ENCODE measurements at places on chromosomes 2 and 18.

- H3K4me1 ChIP-seq, result no peaks in the 10 kb centered on the region
- H3K4me3 ChIP-seq, result no peak overlapping the region
- H3K27me3 ChIP-seq, result no peaks in the 10 kb centered on the region
- DNase-seq, result no peak
- H3K36me3 ChIP-seq, result no peaks in the 10 kb centered on the region
These were observed 238.2 kb downstream of the SATB2 start for GRCh38 chr2:199219551-199219950.

- peaks cover 8% of the 10 kb centered on the region for H3K4me1 ChIP-seq
- H3K4me3 ChIP-seq, result no peak overlapping the region
- no peak overlapping the region for H3K27ac ChIP-seq
- DNase-seq, result no peak
- H3K36me3 ChIP-seq, result no peaks in the 10 kb centered on the region
These were observed 144.8 kb upstream of the GLI2 start for GRCh38 chr2:120590841-120591240.

DNA sequence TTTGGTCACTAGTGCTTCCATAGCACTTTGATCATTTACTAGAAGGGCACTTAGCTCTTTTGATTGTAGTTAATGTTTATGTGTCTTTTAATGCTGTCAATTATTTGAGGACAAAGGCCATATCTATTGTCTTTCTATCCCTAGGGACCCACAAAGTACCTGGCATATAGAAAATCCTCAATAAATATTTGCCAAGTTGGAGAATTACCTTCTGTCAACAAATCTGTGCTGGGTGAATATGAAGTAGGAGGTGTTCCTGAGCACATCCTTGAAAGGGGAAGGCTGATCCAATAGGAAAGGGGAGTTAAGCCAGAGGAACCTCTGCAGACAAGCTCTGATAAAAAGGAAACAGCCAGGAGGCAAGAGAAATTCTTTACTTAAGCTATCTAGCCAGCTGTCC is 8.2 kb downstream of the DPP4 start:
- peaks cover 53% of the 10 kb centered on the region for H3K4me1 ChIP-seq
- no peak overlapping the region for H3K4me3 ChIP-seq
- peaks cover 13% of the 10 kb centered on the region for H3K36me3 ChIP-seq
- H3K27ac ChIP-seq, result no peak overlapping the region

- DNase-seq, result no peak
- peaks cover 7% of the 10 kb centered on the region for H3K27me3 ChIP-seq
- H3K36me3 ChIP-seq, result no peaks in the 10 kb centered on the region
- H3K4me3 ChIP-seq, result no peak overlapping the region
- no peaks in the 10 kb centered on the region for H3K4me1 ChIP-seq
These were observed 331.6 kb downstream of the DYSF start for GRCh38 chr2:71784734-71785511.

- peak; percentile 56 for DNase-seq
- no peaks in the 10 kb centered on the region for H3K27me3 ChIP-seq
- no peaks in the 10 kb centered on the region for H3K36me3 ChIP-seq
- H3K4me3 ChIP-seq, result peak overlapping the region; percentile 99
These were observed 597 bp downstream of the RNF103 start for GRCh38 chr2:86623043-86623493.

GRCh38 chr2:233976690-233977294 is 59.6 kb downstream of the TRPM8 start:
- no peak overlapping the region for H3K27ac ChIP-seq
- H3K36me3 ChIP-seq, result no peaks in the 10 kb centered on the region
- DNase-seq, result no peak
- H3K4me3 ChIP-seq, result no peak overlapping the region
- peaks cover 28% of the 10 kb centered on the region for H3K4me1 ChIP-seq

DNA sequence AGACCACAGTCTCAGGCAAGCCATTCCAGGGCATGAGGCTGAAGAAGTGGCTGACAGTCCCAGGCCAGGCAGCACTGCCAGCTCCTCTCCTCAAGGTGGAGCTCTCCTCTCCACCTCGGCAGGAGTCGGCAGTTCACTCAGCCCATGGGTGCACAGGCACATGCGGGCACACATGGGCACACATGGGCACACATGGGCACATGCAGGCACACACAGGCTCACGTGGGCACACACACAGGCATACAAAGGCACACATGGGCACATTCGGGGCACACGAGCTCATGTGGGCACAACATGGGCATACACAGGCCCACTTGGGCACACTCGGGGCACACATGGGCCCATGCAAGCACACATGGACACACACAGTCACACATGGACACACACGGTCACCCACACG is 65.3 kb upstream of the TAF1B start:
- no peak overlapping the region for H3K27ac ChIP-seq
- H3K36me3 ChIP-seq, result no peaks in the 10 kb centered on the region
- peaks cover 50% of the 10 kb centered on the region for H3K4me1 ChIP-seq
- H3K4me3 ChIP-seq, result no peak overlapping the region
- no peaks in the 10 kb centered on the region for H3K27me3 ChIP-seq

- no peaks in the 10 kb centered on the region for H3K4me1 ChIP-seq
- no peak overlapping the region for H3K27ac ChIP-seq
- H3K27me3 ChIP-seq, result no peaks in the 10 kb centered on the region
- H3K4me3 ChIP-seq, result no peak overlapping the region
- no peaks in the 10 kb centered on the region for H3K36me3 ChIP-seq
- no peak for DNase-seq
These were observed 35.9 kb upstream of the WDSUB1 start for GRCh38 chr2:159322419-159322818.

- peak overlapping the region; percentile 52 for H3K4me3 ChIP-seq
- H3K36me3 ChIP-seq, result no peaks in the 10 kb centered on the region
- no peak overlapping the region for H3K27ac ChIP-seq
These were observed 1.7 kb upstream of the POLR2D start for GRCh38 chr2:127859712-127860085.

DNA sequence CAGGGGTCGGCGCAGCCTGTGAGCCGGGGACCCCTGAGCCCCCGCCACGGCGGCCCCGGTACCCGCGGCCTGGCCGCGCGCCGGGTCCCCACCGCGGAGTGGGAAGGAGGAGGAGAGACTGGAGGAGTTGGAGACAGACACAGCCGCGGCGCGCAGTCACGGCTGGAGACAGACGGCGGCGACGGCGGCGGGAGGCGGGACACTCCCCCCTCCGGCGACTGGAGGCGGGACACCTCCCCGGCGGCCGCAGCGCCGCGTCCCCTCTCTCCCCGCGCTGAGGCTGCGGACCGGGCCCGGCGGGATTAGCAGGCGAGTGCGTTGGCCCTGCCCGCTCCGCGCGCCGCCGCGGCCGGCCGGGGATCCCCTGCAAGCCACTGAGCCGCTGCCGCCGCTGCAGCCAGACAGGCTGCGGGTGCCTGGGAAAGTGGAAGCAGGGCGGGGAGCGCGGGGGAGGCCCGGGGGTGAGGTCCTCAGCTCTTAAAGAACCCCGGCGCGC is 1.0 kb upstream of the LDLRAD4 start:
- peaks cover 44% of the 10 kb centered on the region for H3K4me1 ChIP-seq
- no peak overlapping the region for H3K27ac ChIP-seq
- H3K27me3 ChIP-seq, result peaks cover 37% of the 10 kb centered on the region
- peaks cover 1% of the 10 kb centered on the region for H3K36me3 ChIP-seq
- H3K4me3 ChIP-seq, result peak overlapping the region; percentile 78

DNA sequence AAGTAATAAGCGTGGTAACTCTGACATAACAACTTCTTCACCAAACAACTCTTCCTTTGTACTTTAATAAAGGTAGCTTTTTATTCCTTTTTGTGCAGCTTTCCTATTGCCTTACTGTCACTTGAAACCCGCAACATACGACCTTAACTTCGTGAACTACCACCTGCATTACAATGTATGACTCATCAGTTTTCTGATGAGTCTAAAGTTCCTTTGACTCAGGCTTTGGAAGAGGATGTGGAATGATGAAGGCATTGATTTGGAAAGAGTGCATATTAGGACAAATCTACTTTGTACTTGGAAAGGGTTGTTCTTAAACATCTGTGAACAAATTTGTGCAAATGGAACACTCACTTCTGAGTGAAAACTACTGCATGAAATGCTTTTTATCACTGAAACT is 1012.1 kb downstream of the TMEM182 start:
- no peak overlapping the region for H3K27ac ChIP-seq
- no peaks in the 10 kb centered on the region for H3K4me1 ChIP-seq
- no peak overlapping the region for H3K4me3 ChIP-seq
- no peaks in the 10 kb centered on the region for H3K36me3 ChIP-seq
- H3K27me3 ChIP-seq, result no peaks in the 10 kb centered on the region

DNA sequence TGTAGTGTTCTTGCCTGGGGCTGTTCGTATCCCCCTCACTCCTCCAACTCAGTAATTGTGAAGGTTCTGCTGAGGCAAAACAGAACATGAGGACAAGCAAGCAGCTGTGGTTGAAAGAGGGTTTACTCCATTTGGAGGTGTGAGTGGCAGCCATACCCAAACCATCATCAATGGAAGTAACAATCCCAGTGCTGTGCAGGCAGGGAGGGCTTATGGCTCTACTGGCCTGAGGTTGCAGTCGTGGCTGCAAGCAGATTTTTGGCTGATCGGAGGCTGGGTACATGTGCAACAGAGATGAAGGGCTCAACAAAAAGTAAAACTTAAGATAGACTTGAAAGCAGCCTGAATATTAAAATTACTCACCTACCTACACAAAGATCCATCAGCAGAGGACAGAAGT is 13.2 kb downstream of the SRSF7 start:
- no peaks in the 10 kb centered on the region for H3K27me3 ChIP-seq
- DNase-seq, result no peak
- no peak overlapping the region for H3K4me3 ChIP-seq
- peak overlapping the region; percentile 87 for H3K27ac ChIP-seq
- peaks cover 30% of the 10 kb centered on the region for H3K36me3 ChIP-seq
- H3K4me1 ChIP-seq, result peaks cover 16% of the 10 kb centered on the region

- no peak for DNase-seq
- H3K4me1 ChIP-seq, result no peaks in the 10 kb centered on the region
- H3K4me3 ChIP-seq, result no peak overlapping the region
- peaks cover 6% of the 10 kb centered on the region for H3K27me3 ChIP-seq
These were observed 33.4 kb upstream of the DSEL start for GRCh38 chr18:67549946-67550345.

- H3K4me3 ChIP-seq, result peak overlapping the region; percentile 41
- H3K27me3 ChIP-seq, result peaks cover 66% of the 10 kb centered on the region
- no peak overlapping the region for H3K27ac ChIP-seq
- DNase-seq, result no peak
These were observed 4.8 kb downstream of the SOX11 start for GRCh38 chr2:5696945-5697521.

- no peaks in the 10 kb centered on the region for H3K4me1 ChIP-seq
- DNase-seq, result no peak
- H3K27ac ChIP-seq, result no peak within 1 kb of the TSS
These were observed at the start of gene SLC25A52 for GRCh38 chr18:31760695-31761094. SLC25A52 (minus strand) TSS chr18:31760880; CDS start chr18:31760661, 219 bp downstream.

DNA sequence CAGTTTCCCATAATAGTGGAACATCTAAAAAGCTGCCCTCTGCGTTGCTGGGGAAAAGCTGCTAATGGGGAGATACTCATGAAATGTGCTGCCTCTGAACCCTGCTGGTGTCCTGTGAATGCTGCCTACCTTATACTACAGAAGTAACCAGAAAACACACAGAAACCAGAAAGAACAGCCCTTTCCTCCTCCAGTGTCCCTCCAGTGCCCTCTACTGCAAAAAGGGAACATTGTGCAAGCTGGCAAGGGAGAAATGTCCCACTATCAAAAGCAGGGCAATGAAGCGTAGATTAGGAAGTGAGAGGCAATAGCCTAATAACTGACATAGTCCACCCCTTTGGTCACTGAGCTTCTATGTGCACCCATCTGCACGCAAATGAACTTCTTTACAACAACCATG is 162.7 kb upstream of the ETAA1 start:
- no peaks in the 10 kb centered on the region for H3K4me1 ChIP-seq
- no peak overlapping the region for H3K27ac ChIP-seq
- H3K27me3 ChIP-seq, result peaks cover 15% of the 10 kb centered on the region
- no peaks in the 10 kb centered on the region for H3K36me3 ChIP-seq

DNA sequence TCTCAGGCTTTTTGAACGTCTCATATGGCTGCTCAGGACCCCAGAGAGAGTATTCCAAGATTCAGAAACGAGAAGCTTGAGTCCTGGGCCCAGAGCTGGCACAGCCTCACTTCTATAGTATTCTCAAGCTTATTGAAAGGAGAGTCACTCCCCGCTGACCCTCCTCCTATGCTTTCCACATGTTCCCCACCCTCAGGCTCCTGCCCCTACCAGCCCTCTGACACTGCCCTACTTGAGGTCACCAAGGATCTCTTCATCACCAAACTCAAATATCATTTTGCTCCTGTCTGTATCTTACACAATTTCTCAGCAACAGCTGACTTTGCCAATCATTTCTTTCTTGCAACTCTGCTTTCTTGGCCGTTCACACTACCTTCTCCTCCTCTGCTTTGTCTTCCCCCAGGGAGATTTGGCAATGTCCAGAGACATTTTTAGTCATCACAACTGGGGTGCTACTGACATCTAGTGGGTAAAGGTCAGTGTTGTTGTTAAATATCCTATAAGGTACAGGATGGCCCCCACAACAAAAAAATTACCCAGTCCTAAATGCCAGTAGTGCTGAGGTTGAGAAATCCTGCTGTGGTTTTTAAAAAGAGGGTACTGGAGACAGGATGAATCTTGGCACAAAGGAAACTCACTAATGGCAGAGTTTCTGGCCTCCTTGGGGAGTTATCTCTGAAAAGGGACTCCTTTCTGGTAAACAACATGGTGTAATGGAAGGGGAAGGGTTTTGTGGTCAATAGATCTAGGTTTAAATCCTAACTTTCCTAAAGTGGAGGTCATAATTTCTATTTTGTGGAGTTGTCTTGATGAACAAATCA is 26.9 kb upstream of the INSIG2 start:
- H3K36me3 ChIP-seq, result no peaks in the 10 kb centered on the region
- H3K4me1 ChIP-seq, result peaks cover 13% of the 10 kb centered on the region
- no peak overlapping the region for H3K4me3 ChIP-seq

GRCh38 chr2:109446278-109447131 is 167.3 kb downstream of the SEPTIN10 start:
- no peaks in the 10 kb centered on the region for H3K4me1 ChIP-seq
- H3K27me3 ChIP-seq, result no peaks in the 10 kb centered on the region
- no peak for DNase-seq
- peaks cover 9% of the 10 kb centered on the region for H3K36me3 ChIP-seq
- no peak overlapping the region for H3K4me3 ChIP-seq
- H3K27ac ChIP-seq, result no peak overlapping the region

DNA sequence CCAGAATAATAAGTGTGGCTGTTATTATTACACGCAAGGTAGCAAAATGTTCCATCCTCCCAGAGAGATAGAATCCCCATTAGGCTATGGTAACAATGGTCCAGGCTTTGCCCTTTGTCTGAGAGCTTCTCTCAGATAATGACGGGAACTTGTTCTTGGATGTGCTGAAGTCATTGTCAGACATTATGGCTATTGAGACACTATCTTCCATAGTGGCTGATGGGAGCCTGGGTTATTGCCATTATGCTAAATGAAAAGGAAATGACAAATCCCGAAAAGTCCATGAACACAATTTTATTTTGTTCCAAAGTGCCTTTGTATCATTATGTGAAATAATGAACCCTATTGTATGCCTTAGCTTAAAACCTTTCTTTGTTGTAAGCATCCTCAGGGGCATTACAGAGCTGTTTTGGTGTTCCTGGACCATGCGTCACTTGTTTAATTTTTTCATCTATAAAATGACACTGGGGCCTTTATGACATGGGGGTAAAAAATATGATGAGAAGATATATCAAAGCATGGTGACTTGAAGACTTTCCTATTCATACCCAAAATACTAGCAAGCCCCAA is 218.5 kb downstream of the KCNS3 start:
- H3K4me3 ChIP-seq, result no peak overlapping the region
- H3K4me1 ChIP-seq, result no peaks in the 10 kb centered on the region
- no peak overlapping the region for H3K27ac ChIP-seq
- no peak for DNase-seq
- H3K27me3 ChIP-seq, result no peaks in the 10 kb centered on the region

GRCh38 chr2:216362730-216363129 is 9.6 kb downstream of the MARCHF4 start:
- H3K27ac ChIP-seq, result no peak overlapping the region
- DNase-seq, result no peak
- no peak overlapping the region for H3K4me3 ChIP-seq
- H3K4me1 ChIP-seq, result no peaks in the 10 kb centered on the region
